ENCODE measurements at places on chromosomes 12 and 14. TPM values are rescaled to one million over a fixed set of nuclear protein-coding genes. Genes with fewer than 3 reads are reported as not detected.

Gene NCAPD2
- total RNA-seq = 62.3 TPM

Gene MNAT1
- total RNA-seq = 49.2 TPM

Gene RNASE4
- total RNA-seq = 4.2 TPM

Gene BCL2L14
- not detected for total RNA-seq

Gene NUAK1
- total RNA-seq = 38.2 TPM

Gene OR4L1
- total RNA-seq = not detected

Gene SERPINA10
- total RNA-seq = not detected

Gene NANOG
- not detected for total RNA-seq

Gene PHC1
- 76.7 TPM for total RNA-seq

Gene CHPT1
- 16.1 TPM for total RNA-seq

Gene LRRC10
- total RNA-seq = not detected

Gene ENDOU
- not detected for total RNA-seq

Gene MYL6B
- 95.2 TPM for total RNA-seq

Gene SLC2A14
- total RNA-seq = not detected

Gene KRT8
- 1,322 TPM for total RNA-seq

Gene RHOJ
- total RNA-seq = 0.54 TPM

Gene MGAT4C
- total RNA-seq = not detected

Gene THTPA
- total RNA-seq = 8.5 TPM

Gene PGF
- 10.5 TPM for total RNA-seq

Gene MFAP5
- total RNA-seq = 15.8 TPM

Gene INSM2
- not detected for total RNA-seq

Gene IQSEC3
- 4.0 TPM for total RNA-seq

Gene TSPAN19
- 0.92 TPM for total RNA-seq

All from kidney epithelial cell (primary cell).